ENCODE measurements at places on chromosomes 2 and 18. TPM values are rescaled to one million over a fixed set of nuclear protein-coding genes. Genes with fewer than 3 reads are reported as not detected.
A peak's percentile ranks its signal among the peaks of the same experiment; 100 is the strongest.

GRCh38 chr2:99559075-99559662 lies 69.4 kb upstream of the REV1 start:
- DNase-seq: peak; percentile 63

DNA sequence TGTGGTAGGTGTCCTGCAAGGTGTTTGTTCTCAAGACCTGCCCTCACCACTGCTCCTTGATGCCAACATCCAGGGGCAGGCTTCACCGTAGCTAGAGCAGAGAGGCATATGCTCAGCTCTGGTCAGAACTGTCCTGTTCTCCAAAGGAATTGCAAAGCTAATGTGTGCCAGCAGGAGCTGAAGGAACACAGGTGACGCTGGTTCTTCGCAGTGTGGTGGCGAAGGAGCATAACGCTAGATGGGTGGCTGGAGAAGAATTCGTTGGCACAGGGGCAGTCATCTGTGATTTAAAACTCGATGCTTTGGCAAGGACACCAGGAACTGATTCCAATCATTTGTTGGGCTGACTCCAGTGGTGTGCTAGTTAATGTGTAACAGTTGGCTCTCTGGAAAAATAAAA lies 11.4 kb upstream of the PER2 start:
- no peak for DNase-seq

DNA sequence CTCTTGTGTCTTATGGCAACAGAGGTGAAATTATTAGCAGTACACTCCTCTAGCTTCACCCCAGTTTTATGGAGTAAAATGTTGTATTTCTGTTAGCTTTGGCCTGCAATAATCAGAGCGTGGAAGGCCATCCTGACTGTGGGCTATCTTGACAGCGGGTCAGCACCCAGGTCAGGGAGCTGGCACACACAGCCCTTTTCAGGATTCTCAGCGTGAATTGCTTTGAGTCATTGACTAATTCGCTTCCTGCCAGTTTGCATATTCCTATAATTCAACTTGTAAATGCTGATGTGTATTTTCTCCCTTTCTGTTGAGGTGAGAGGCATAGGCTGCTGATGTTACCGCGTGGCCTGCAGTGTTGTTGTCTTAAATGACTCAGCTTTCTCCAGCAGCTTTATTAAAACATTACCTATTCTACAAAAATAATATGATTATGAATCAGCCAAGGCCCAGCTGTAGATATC lies 109.6 kb upstream of the EML6 start:
- no peak for DNase-seq

GRCh38 chr2:128327180-128327964 lies 8.7 kb upstream of the HS6ST1 start:
- no peak for DNase-seq

GRCh38 chr2:232611559-232612218 lies 21.7 kb upstream of the EFHD1 start:
- peak; percentile 44 for DNase-seq

GRCh38 chr2:127985026-127985734 lies 42.7 kb downstream of the SAP130 start:
- DNase-seq: no peak

DNA sequence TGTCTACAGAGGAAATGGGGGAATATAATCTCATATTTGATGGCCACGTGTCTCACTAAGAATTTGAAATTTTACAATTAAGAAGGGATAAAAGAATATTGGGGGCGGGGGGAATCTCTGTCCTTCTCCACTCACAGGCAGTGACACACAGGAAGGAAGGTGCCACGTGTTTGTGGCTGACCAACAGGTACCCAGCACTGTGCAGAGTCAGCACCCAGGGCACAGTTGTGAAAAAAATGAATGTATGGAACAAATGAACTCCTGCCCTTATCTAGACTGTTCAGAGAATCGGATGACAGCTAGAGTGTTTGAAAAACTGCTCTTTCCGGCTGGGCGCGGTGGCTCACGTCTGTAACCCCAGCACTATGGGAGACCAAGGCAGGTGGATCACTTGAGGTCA lies 317.0 kb upstream of the MYT1L start:
- DNase-seq: no peak

DNA sequence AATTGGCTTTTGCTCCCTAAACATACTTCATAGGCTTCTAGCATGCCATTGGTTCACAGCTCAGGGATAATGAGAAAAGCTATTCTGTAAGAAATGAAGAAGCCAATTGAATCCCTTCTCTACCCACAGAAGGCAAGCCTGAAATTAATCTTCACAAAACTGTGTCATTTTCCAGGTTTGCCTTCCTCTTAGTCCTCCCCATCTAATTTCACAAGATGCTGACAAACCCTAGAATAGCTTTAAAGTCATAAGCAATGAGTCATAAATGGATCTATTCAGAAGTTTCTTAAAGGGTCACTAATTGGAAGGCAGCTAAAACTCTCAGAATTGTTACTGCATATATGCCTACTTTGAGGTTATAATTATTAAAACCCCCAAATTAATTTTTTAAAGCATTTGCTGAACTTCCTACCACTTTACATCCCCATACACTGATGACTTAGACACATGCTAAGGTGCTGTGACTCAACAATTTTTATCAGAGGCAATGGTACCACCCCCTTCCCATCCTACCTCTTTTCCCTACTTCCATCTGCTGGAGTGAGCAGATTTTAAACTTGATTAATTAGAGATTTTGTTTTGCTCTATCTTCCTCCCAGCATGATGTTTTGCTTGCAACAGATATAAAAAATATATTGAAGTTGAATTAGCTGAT lies 51.3 kb upstream of the NABP1 start:
- DNase-seq: no peak

DNA sequence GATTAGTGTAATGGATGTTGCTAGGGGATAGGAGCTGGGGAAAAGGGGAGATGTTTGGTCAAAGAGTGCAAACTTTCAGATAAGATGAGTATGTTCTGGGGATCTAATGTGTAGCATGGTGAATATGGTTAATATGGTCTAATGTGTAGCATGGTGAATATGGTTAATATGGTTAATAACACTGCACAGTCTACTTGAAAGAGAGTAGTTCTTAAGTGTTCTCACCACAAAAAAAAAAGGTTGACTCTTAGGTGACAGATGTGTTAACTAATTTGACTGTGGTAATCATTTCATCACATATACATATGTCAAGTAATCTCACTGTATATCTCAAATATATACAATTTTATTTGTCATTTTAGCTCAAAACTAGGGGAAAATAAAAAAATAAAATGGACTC lies 121.3 kb upstream of the CD226 start:
- no peak for DNase-seq

- no peak for DNase-seq
These were observed 223.2 kb upstream of the PIK3C3 start for GRCh38 chr18:41731884-41732283.

- DNase-seq: no peak
These were observed 21.1 kb upstream of the PLEK start for GRCh38 chr2:68344031-68344430.

GRCh38 chr18:12828116-12829051 lies 55.7 kb downstream of the PTPN2 start:
- no peak for DNase-seq

GRCh38 chr2:183250472-183250871 lies 126.2 kb downstream of the NUP35 start:
- DNase-seq: no peak

- no peak for DNase-seq
These were observed 84.1 kb downstream of the PRELID3A start for GRCh38 chr18:12491611-12492435.

DNA sequence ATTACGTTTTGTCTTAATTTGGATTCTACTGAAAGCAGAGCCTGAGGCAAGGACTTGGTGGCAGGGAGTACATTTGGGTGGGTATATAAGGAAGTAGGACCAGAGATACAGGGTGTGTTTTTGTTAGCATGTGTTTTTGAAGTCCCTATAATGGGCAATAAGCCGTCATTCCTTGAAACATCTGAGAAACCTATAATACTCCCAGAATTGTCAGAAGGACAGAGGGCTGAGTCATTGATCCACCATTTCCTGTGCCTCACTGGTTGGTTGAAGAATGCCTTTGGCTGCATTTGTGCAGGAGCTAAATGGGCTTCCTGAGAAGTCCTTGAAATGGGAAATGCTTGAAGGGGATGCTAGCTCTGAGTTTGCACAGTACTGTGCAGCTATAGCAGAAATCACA lies 281.8 kb upstream of the ZEB2 start:
- no peak for DNase-seq

DNA sequence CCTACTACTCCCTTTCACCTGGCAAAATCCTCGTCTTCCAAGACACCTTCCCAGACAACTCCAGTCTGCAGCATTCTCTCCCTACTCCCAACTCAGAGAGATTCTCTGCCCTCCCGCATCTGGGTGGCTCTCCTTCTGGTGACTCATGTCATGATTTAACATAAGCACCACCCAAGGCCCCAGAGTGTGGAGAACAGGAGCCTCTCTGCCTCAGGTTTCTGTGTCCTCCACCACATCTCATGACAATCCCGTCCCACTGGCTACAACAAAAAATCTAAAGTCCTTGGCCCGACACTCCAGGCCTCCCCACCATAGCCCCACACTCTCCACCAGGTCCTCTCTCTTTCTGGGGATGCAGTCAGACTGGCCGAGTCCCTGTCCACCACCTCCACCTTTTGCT lies 197.1 kb downstream of the BCL11A start:
- no peak for DNase-seq

- DNase-seq: no peak
These were observed 42.1 kb downstream of the SRBD1 start for GRCh38 chr2:45568935-45569334.

DNA sequence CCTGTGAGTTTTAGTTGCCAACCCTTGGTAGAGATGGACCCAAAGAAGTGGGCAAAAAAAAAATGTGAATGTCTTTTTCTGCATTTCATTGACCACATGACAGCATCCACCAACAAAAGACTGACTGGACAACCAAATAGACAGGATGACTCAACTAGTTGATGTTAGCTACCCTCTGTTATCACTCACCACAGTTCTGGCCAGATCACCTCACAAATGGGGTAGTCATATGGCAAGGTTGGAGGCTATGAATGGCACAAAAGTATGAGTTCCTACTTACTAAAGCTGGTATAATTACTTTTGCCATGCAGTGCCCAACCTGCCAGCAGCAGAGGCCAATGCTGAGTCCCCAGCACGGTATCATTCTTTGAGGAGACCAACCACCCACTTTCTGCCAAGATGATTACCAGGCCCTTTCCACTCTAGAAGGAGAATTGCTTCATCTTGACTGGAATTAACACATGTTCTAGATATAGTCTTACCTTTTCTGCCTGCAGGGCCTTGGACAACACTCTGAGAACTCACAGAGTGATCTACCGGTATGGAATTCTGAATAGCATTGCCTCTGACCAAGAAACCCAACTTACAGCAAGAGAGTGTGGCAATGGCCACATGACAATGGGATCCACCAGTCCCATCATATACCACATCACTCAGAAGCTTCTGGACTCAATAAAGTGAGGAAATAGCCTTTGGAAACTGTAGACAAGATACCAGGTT lies 20.1 kb upstream of the TCF7L1 start:
- no peak for DNase-seq

DNA sequence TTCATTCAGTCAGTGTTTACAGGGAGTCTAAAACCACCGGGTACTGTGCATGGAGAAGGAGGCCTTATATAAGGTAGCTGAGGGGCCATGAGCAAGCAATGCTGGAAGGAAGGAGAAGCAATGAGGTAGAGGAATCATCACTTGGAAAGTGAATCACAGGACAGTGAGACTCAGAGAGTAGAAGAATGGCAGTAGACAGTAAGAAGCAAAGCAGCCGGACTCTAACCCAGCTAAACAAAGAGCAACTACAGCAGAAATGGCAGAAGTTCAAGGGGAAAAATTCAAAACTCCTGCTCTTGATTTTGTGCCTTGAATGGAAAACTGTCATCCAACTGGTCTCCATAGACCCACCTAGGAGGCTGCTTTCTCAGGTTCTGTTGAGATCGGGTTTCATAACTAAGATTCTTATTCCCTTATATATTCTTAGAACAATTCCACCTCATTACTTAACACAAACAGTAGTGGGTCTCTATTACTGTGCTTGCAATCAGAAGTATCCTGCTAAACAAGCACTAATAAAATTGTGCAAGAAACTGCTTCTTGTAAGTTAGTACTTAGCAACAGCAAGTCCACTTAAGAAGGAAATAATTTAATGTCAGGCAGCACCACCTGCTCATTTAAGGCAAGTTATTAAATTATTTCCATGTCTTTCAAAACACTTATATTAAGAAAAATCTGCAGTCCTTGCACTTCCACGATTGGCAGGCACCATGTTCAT lies 68.0 kb downstream of the RBMS1 start:
- DNase-seq: no peak

DNA sequence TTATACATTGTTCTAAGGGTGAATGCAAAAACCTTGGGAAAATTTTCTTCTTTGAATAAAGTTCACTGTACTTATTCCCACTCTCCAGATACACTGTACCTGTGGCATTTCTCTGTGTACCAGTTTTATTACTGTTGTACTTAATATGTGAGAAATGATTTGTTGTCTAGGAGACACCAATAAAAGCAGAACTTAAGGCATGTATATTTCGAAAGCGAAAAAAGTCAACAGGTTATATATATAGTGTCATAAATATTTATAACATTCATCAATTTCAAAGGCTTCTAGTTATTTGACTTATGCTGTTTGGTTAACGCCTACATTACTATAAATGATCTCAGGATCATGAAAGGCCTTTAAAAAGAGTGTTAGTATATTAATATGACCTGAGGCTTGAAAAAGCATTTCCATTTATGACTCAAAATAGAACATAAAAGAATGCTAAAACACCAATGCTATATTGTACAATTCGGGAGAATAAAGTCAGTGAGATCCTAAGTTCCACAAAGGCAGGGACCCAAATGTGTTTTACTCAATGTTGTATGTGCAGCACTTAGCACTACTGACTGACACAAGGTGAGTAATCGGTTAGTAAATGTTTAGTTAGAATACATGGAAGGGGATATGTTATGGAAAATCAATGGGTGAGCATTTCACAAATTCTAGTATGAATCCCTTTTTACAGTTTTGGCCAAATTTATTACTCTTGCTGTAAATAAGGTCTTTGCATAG lies 32.2 kb upstream of the HNRNPA3 start:
- DNase-seq: no peak

DNA sequence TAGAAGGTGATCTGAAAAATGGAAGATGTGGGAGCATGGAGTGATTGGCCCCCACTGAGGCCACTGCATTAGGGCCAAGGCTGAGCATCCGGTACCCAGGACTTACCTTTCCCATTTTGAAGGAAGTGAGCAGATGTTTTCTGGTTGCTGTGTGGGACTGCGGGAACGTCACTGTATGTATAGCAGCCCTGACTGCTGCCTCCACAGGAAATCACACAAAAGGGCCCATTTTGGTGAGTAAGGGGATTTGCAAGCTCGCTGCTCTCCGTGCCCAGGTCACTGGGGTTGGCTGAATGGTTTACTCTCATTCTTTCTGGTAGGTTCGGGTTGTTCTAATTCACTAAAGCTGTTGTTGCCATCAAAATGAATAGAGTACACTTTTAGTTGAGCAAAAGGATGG lies at the start of gene CRYGB:
CRYGB (minus strand) TSS at position 153 of the 400 bp plus-strand sequence; CDS start at position 115, 38 bp downstream.
- no peak for DNase-seq

- DNase-seq: no peak
These were observed 86.5 kb upstream of the MYO3B start for GRCh38 chr2:170091436-170091835.

GRCh38 chr18:28007841-28008240 lies 169.1 kb downstream of the CDH2 start:
- no peak for DNase-seq

GRCh38 chr18:6878556-6879297 lies 149.2 kb downstream of the ARHGAP28 start:
- no peak for DNase-seq

Gene CNGA3
- not detected for total RNA-seq

Gene UGT1A3
- total RNA-seq: not detected

Gene NR4A2
- 21.9 TPM for total RNA-seq

Gene FARSB
- 48.9 TPM for total RNA-seq

Gene FZD7
- 1.5 TPM for total RNA-seq

Gene NDUFS1
- 76.6 TPM for total RNA-seq
